Kidney epithelial cell (primary cell): ENCODE measurements at places on chromosomes 12 and 14. TPM values are rescaled to one million over a fixed set of nuclear protein-coding genes. Genes with fewer than 3 reads are reported as not detected.

GRCh38 chr14:84555493-84555892 lies 974.5 kb upstream of the FLRT2 start:
- DNase-seq = no peak

- no peak for DNase-seq
Measured at GRCh38 chr14:100774164-100774537, 47.5 kb downstream of the DLK1 start.

- DNase-seq = no peak
Measured at GRCh38 chr14:74599321-74599761, 12.7 kb downstream of the LTBP2 start.

DNA sequence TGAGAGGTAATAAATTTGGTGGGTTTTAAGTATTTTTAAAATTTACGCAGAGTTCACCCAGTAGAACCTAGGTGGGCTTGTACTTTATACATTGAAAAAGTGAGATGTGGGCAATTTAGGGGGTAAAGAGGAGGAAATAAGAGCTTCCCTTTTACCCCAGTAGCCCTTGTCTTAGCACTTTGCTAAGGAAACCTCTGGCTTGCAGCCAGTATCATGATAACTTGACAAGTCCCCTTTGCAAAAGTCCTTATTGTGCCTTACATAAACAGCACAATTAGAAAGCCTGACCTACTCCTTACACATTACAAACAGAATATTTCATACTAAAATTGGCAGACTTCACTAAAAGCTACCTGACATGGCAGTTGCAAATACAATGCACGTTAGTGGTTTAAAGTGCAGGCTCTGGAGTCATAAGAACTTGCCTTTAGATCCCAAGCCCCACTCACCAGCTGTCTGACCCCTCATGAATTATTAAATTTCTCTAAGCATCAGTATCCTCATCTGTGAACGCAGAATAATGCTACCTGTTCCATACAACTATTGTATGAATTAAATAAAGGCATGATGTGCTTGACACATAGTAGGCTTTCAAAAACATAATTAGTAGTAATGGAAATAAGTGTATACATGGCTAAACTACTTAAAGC lies 53.2 kb upstream of the NELL2 start:
- DNase-seq = no peak

- DNase-seq = no peak
Measured at GRCh38 chr12:17918013-17918412, 172.0 kb downstream of the RERGL start.

GRCh38 chr12:82955043-82955442 lies 268.3 kb downstream of the TMTC2 start:
- no peak for DNase-seq

DNA sequence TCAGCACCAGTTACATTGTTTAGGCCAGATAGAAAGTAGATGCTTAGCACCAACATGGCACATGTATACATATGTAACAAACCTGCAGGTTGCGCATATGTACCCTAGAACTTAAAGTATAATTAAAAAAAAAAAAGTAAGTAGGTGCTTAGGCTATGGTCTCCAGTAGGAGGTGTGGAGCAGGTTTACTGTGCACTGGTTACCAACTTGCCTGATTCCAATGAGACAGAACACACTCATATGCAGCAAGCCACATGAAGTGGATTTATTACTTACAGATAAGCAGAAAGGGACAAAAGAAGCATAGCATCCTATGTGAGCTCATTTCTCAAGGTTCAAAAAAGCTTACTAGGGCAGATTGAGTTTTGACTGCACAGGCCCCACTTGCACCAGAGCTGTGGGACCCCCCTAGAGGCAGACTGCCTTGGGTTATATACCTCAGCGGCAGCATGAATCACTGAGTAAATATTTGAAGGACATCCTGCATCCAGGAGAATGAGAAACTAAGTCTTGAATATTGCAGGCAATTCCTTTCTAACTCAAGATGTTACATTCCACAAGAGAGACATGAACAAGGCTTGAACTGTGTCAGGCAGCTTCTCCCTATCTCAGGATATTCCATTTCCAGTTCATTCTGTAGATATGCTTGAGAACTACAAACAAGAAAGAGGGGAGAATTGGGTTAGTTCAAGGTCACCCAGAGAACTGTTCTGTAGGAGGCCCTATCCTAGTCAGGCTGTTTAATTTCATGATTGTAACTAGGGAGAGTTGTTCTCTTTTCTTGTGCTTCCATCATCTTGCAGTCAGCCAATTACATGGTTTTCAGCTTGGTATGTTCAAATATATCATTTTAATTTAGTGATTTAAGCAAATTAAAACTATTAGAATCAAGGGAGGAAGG lies 30.1 kb downstream of the LRFN5 start:
- DNase-seq = no peak

- DNase-seq = no peak
Measured at GRCh38 chr14:104964546-104964945, 13.6 kb downstream of the AHNAK2 start.

DNA sequence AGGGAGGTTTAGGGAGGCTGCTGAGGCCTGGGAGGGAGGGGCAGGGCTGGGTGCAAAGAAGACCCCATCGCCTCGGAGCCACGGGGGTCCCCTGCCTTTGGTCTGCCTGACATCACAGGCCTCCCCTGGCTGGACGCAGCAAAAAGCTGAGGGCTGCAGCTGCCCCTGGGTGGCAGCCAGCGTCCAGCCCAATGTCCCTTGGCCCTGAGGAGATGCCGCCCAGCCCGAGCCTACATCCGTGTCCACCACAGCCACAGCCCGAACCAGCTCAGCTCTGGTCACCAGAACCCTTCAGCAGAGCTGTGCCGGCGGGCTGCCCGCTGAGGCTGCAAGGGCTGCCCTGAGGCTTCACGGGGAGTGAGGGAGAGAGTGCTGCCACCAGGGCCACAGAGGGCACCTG lies 1.9 kb downstream of the NUDT14 start:
- no peak for DNase-seq

GRCh38 chr12:131784909-131785762 lies 43.1 kb upstream of the MMP17 start:
- DNase-seq = no peak

DNA sequence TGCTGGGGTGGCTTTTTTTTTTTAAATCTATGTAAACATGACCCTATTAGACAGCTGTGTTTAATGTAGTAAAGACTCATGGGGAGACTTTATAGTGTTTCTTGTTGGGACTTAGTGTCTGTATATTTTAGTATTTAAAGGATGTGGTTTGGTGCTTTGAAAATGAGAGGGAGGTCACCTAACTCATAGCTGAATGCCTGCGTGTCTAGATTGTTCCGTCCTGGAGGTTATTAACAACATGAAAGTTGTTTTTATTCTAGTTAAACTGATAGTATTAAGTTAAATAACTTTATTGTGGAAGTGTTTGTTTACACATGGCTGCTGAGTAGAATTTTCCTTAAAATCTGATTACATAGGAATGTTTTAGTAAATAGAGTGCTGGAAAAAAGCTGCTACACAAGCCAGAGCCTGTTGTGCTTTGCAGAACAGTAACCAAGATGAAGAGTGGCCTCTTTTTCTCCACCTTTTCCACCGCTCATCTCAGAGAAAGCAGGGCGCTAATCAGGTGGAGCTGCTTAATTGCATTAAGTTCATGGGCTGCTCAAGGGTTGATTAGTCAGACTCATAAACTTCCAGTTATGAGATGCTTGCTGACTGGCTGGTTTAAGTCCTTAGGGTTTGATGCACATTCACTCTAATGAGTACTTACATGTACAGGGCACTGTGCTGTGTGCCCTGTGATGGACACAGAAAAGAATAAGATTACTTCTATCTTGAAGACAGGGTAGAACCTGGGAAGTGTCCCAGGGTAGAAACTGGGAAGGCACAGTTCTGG lies 62.7 kb downstream of the FBXO34 start:
- DNase-seq = no peak

Gene GPR68
- 3.4 and 4.7 TPM in 2 replicates for total RNA-seq

Gene TSHR
- total RNA-seq = not detected in 2 replicates

Gene CCDC175
- not detected in 2 replicates for total RNA-seq
